Regular cardiac myocyte (primary cell): ENCODE measurements at places on chromosomes 16 and 17. TPM values are rescaled to one million over a fixed set of nuclear protein-coding genes. Genes with fewer than 3 reads are reported as not detected.

EFCAB13 gene
- 5.8 and 30.4 TPM in 2 replicates for total RNA-seq

SIAH1 gene
- 23.0 and 29.9 TPM in 2 replicates for total RNA-seq

STX1B gene
- total RNA-seq, result 0.19 and 0.28 TPM in 2 replicates

ZNF23 gene
- 9.2 and 11.8 TPM in 2 replicates for total RNA-seq

ADGRG1 gene
- total RNA-seq, result 4.5 and 6.1 TPM in 2 replicates

TPSD1 gene
- total RNA-seq, result not detected in 2 replicates

CISD3 gene
- 3.9 and 11.1 TPM in 2 replicates for total RNA-seq
